ENCODE measurements at places on chromosomes 13 and 19. TPM values are rescaled to one million over a fixed set of nuclear protein-coding genes. Genes with fewer than 3 reads are reported as not detected.

DNA sequence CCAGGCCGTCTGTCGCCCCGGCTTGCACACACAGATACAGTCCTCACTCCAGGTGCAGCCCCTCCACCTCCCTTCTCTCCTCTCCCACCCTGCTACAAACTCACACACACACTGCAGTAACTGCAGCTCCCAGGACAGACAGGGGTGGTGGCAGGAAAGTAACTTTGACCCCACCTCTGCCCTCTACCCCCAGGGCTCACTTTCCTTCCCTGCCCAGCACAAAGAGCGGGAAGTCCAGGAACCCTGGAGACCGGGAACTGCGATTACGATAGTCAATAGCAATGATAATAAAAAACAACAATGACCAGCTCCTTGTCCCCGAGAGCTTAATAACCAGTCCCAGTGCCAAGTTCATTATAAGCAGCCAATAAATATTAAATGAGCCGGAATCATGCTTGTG is at the start of gene CEACAM20:
TSS of gene CEACAM20 (minus strand) at position 140 of the 400 bp plus-strand sequence. CDS start 166 bp downstream, outside the sequence.
- DNase-seq: no peak

DNA sequence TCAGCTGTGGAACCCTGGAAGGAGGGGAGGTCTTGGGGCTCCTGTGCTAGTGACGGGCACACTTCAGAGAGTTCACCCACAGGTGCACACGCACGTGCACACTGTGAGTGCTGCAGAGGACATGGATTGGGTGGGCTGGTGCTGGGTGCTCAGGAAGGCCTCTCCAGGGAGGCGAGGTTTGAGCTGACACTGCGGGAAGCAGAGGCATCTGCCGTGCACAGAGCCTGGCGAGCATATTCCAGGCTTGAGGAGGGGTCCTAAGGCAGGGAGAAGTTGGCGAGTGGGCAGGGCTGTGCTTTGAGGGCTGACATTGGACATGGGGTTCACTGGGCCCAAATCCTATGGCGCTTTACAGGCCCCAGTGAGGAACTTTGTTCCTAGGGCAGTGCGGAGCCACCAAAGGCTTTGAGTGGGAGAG is 25.6 kb downstream of the CCDC8 start:
- DNase-seq: no peak

GRCh38 chr13:75836441-75836840 is 200.3 kb downstream of the LMO7 start:
- DNase-seq: no peak

GRCh38 chr13:27466513-27466912 is 16.1 kb upstream of the MTIF3 start:
- DNase-seq: no peak

GRCh38 chr13:100610391-100611347 is 22.1 kb upstream of the GGACT start:
- no peak for DNase-seq

- DNase-seq: no peak
Measured at GRCh38 chr19:1070931-1071791, 4.2 kb downstream of the ARHGAP45 start.

- DNase-seq: no peak
Measured at GRCh38 chr13:97165502-97166425, 56.4 kb upstream of the MBNL2 start.

The UNC13A gene
- polyA plus RNA-seq: 0.33 TPM

The EPSTI1 gene
- 13.6 TPM for polyA plus RNA-seq

The LGALS4 gene
- 2.0 TPM for polyA plus RNA-seq

The TTC9B gene
- 0.25 TPM for polyA plus RNA-seq
